ENCODE measurements at places on chromosomes 3 and 15.

GRCh38 chr3:123161167-123161566, 40.6 kb upstream of the SEC22A start:
- no peak for DNase-seq

GRCh38 chr15:35956056-35956455, 410.1 kb upstream of the DPH6 start:
- no peak for DNase-seq

DNA sequence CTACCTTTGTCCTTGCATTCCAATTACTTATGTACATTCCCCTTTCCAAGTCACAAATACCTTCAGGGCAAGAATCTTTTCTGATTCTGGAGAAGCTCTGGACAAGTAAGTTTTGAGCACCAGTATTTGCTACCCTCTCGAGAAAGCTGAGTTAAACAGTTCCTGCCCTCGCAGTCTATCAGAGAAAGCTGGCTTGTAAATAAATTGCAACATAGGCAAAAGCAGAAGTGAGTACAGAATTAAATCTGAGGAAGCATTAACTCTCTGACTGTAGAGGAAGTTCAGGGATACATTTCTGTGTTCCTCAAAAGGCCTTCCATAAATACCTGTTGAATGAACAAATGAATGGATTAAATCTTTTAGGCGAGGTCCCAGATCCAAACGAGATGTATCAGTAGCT, 1.2 kb downstream of the OSBPL11 start:
- DNase-seq, result no peak

DNA sequence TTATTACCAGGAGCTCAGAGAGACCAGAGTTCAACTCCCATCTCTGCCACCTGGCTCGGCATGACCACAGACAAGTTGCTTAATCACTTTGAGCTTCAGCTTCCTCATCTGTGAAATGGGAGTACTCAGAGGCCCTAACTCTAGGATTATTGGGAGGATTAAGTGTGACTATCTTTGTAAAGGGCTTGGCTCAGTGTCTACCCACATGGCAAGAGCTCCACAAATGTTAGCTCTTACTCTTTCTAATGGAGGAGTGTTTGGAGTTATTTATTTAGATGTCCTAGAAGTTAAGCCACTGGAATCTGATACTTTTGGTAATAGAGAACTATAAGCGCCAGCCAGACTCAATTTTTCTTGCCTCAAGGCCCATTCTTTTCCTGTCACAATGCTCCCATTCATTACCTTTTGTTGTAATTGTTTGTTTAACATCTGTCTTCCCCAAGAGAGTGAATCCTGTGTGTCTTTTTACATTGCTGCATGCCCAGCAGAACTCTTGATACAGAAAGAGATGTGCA, 12.3 kb upstream of the LMCD1 start:
- no peak for DNase-seq

DNA sequence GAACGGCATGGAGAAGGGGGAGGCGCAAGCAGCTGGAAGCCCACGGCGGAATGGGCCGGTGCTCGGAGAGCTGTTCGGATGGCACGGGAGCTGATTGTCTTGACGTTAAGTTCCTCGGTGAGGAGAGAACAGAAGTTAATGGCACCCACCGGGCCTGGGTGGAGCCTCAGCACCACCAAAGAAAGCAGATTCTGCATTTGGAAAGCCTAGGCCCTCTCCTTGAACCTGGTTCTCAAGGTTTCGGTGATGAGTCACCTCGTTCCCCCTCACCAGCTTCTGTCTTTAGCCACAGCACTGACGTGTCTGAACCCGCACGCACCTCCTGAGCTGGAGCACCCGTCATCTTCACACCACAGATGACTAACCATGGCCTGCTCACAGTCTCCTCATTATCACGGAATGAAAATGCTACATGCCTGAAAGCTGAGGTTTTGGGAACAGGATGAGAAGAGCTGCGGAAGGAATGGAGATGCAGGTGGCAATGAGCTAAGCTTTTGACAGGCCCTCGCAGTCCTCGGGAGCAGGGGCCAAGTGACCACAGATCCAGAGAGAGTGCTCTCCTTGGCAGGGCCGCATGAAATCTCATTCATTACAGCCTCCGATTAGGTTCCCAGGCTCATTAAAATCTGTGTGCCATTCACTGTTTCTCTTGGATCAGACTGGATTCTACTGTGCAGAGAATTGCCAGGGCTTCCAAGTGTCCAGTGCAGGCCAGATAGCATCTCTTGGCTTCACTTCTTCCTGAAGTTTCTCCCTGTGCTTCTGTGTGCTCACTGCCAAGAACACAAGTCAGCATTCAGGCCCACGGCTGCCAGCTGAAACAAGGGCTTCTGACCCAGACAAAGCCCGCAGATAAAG, 96.3 kb upstream of the DLG1 start:
- DNase-seq, result peak; percentile 98

GRCh38 chr3:141057436-141057835, 6.3 kb downstream of the SPSB4 start:
- no peak for DNase-seq

DNA sequence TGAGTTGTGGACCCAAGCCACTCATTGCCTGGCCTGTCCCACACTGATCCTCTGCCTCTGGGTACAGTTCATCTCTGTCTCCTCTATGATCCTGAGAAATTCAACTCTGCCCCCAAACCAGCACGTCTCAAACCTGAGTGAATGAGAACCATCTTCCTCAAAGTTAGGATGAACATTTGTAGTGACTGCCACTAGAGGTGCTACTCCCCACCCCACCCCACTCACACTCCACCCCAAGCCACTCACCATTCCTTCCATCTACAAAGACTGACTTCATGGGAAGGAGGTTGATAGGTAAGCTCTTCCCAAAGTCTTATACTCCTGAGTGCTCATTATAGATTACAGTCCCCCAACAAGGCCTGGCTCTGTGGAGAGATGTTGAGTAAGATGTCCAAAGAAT, 43.8 kb downstream of the NEK10 start:
- DNase-seq, result no peak

GRCh38 chr3:150180334-150180733, 209.6 kb upstream of the PFN2 start:
- DNase-seq, result peak; percentile 81

DNA sequence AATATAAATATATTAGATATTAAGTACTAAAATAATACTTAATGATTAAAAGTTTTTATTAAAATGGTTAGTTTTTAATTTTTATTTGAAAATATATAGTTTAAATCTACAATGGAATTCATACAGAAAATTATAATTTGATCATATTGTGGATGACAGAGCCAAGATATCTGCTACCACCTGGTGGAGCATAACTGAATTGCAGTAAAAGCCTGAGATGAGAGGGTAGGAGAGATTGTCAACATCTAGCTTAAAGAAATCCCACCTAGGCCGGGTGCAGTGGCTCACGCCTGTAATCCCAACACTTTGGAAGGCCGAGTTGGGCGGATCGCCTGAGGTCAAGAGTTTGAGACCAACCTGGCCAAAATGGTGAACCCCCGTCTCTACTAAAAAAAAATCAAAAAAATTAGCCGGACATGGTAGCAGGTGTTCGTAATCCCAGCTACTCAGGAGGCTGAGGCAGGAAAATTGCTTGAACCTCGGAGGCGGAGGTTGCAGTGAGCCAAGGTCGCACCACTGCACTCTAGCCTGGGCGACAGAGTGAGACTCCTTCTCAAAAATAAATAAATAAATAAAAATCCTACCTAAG, 25.1 kb upstream of the CSTA start:
- DNase-seq, result peak; percentile 7

DNA sequence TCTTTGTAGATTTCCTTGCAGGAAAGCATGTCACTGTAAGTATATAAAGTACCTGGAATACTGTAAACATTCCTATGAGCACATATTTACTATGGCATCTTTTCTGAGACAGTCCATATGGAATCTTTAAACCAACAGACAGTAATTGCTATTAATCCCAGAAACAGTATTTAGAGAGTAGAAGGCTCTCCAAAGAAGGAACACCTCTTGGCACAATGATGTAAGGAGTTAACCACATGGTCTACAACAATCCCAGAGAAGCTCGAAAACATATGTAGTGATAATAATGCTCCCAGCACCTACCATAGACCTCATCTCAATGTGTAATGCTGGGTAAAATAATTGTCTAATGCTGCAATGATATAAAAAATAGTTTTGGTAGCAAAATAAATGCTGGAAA, 95.8 kb upstream of the IL12A start:
- no peak for DNase-seq

GRCh38 chr3:139526146-139526545, 13.4 kb downstream of the RBP1 start:
- DNase-seq, result no peak

DNA sequence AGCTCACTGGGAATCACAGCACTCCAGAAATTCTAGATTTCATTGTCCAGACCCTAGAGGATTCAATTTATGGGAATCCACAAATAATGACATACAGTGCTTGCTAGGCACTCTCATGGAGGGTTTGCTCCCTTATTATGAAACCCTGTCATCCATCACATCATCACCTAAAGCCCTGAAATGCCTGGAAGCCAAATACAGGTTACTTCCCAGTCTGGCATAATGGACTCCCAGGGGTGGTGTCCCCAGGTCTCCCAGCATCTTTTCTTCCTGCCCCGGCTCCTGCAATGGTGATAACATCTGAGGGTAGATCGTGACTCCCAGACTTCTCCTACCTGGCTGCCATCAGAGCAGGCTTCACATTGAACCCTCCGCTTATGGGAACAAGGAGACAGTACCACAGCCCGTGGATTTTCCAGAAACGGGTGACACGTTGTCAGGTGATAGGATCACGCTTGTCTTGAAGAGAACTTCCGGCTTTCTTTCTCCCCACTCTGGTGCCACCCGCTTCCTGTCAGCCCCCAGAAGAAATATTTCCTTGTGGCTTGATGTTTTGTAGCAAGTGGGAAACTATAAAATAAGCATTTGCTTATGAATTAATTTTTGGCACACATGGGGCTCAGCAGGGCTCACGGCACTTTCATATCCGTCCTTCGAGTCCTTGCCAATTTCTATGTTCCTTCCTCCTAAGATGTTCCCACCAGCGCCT, 238.7 kb upstream of the BHLHE40 start:
- no peak for DNase-seq

- peak; percentile 96 for DNase-seq
These were observed 894 bp upstream of the CCNL1 start for GRCh38 chr3:157160658-157161424.

- no peak for DNase-seq
These were observed 144.7 kb downstream of the OSBPL10 start for GRCh38 chr3:31836131-31837075.

- DNase-seq, result no peak
These were observed 309.1 kb upstream of the TLE3 start for GRCh38 chr15:70406617-70407335.

GRCh38 chr3:8423307-8423706, 78.3 kb upstream of the LMCD1 start:
- DNase-seq, result no peak

GRCh38 chr15:69038508-69038907, 24.0 kb downstream of the NOX5 start:
- no peak for DNase-seq

DNA sequence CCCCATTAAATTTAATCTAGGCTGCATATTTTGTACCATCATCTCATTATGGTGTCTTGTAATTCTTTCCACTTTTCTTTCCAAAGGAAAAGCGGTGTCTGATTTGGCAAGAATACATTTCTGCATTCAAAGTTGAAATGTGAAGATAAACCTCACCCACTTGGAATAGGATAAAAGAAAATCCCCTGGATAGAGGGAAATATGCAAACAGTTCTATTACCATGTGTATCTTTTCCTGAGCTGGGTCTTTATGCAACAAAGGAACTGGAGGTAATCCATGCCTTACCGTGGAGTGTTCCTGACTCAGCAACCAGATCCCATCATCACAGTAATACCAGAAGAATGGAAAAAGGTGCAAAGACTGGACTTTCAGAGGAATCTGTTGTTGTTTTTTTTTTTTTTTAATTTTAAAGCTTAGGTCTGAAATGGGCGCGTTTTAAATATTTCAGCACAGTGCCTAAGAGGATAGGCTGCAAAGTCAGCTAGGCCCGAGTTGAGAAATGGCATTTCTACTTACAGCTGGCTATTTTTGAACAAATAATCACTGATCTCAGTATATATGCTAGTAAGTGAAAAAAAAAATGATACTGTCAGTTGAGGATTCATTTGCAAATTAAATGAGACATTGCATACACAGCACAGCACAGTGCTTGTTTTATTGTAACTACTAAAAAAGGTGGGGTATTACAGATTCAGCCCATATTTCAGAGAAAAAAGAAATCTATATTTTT, 55.5 kb upstream of the ADAMTS9 start:
- no peak for DNase-seq

DNA sequence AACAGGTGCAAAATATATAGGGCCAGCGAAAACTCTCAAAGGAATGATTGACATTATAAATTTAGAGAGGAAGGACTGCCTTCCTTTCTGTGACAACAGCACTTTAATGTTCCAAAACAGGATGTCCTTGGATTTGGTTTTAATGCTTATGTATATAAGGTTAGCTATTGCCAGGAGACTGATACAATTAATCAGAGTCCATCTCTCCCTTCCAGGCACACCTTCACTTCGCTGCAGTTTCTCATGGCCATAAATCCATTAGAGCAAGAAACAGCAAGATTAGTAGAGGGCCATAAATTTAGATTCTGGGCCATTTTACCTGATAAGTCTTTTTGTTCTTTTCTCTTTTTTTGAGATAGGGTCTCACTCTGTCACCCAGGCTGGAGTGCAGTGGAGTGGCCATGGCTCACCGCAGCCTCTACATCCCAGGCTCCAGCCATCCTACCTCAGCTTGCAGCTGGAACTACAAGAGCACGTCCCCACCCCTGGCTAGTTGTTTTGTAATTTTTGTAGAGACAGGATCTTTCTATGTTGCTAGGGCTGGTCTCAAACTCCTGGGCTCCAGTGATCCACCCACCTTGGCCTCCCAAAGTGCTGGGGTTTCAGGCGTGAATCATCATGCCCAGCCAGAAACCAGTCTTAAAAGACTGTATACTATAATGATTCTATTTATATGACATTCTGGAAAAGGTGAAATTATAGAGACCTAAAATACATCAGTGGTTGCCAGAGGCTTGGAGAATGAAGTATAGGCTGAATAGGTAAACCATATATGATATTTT, 15.7 kb upstream of the TFRC start:
- no peak for DNase-seq

DNA sequence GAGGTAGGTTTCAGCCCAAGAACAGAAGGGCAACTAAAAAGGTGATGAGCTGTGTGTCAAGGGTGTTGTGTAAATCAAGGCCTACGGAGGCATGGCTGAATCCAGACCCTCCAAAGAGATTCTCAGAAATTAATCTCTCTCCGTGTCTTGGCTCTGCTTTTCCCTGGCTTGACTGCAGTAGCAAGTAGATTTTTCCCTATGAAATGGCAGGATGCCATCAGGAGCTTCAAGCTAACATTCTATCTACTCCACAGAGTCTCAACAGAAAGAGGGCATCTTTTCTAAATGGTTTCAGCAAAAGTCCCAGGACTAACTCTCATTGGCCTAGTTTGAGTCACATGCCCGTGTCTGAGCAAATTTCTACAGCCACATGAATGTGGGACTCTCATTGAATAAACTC, 58.3 kb downstream of the LSM3 start:
- no peak for DNase-seq

GRCh38 chr3:188627652-188628051, 473.7 kb downstream of the LPP start:
- peak; percentile 86 for DNase-seq

Measured in foreskin fibroblast (primary cell).